ENCODE measurements at places on chromosomes 7 and 10.

GRCh38 chr10:33015761-33016547 is 57.9 kb upstream of the ITGB1 start:
- peak; percentile 41 for DNase-seq

DNA sequence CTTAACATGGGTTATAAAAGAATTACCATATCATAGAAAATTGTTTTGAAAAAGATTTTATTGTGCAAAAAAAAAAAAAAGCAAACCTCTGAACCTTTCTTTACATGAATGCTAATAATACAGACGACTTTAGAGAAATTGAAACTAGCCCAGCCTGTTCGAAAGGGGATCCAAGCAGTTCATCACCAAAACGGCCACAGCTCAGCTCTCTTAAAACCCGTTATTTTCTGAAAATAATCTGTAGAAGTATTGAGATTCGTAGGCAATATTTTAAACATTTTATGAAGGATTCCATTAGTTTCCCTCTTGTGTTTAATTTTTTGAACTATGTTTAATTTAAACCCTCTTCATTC is 9.9 kb upstream of the GSAP start:
- DNase-seq = peak; percentile 36

GRCh38 chr10:58723966-58724365 is 211.3 kb downstream of the BICC1 start:
- peak; percentile 71 for DNase-seq

GRCh38 chr10:106440355-106440754 is 724.2 kb downstream of the SORCS1 start:
- peak; percentile 36 for DNase-seq

DNA sequence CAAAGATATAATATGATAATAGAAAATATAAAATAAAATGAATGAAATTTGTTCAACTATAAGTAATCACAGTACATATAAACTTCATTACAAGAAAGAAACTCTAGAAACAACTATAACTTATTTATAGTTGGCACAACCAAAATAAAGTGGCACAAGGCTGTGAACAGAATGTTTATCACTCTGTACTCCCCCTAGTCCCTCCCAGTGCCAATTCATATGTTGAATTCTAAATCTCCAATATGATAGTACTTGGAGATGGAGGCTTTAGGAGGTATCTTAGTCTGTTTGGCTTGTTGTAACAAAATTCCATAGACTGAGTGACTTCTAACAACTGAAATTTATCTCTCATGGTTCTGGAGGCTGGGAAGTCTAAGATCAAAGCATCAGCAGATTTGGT is 145.0 kb upstream of the TMEM229A start:
- no peak for DNase-seq

DNA sequence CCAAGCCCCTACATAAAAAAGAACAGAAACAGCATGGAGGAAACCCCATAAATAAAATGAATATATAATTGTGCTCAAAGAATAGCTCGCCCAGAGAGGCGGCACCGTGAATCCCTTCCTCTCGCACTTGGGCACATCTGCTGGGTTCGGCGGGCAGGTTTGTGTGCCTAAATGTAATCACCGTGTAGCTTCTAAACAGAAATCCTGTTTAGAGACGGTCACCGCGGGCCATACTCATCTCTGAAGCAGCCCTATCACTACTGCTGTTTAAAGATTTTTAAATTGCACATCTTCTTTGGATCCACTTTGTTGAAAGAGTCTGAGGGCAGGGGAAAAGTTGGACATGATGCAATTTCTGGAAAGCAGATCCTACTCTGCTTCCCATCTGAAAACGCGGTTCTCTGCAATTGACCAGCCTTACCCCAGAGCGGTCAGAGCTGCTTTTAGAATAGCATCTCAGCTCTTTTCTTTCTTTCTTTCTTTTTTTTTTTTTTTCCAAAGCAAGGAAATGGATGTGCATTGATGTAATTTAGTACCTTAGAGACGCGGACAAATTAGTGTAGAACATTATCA is 6.4 kb downstream of the DRGX start:
- DNase-seq = no peak

DNA sequence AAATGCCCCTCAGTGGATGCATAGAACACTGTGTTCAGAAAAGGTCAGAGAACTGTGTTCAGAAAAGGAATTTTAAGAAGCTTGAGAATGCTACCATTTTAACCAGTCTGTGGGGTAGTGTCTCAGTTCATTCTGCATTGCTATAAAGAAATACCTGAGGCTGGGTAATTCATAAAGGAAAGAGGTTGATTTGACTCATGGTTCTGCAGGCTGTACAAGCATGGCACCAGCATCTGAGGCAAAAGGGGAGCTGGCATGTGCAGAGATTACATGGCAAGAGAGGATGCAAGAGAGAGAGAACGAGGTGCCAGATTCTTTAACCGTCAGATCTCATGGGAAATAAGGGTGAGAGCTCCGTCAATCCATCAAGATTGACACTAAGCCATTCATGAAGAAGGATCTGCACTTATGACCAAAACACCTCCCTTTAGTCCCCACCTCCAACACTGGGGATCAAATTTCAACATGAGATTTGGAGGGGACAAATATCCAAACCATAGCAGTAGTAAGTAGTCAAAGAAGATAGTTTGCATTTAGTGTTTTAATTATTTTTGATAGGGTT is 119.8 kb downstream of the FAM107B start:
- no peak for DNase-seq

- DNase-seq = peak; percentile 24
These were observed 81.2 kb downstream of the EGFR start for GRCh38 chr7:55099821-55100543.

DNA sequence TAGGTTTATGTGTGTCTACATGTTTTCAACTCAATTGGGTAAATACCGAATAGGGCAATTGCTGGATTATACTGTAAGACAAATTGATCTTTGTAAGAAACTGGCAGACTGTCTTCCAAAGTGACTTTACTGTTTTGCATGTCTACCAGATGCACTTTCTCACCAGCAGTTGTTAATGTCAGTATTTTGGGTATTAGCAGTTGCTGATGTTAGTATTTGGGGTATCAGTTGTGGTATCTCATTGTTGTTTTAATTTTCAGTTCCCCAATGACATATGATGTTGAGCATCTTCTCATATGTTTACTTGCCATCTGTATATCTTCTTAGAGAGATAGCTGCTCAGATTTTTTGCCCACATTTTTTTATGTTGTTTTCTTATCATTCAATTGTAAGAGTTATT is 10.6 kb downstream of the PDE6C start:
- DNase-seq = no peak

- DNase-seq = no peak
These were observed 303.5 kb downstream of the PAXIP1 start for GRCh38 chr7:154699417-154699816.

- no peak for DNase-seq
These were observed 26.1 kb upstream of the RAB11FIP2 start for GRCh38 chr10:118072840-118073239.

- DNase-seq = no peak
These were observed 16.3 kb downstream of the CXCL12 start for GRCh38 chr10:44368637-44369036.

- no peak for DNase-seq
These were observed 644.6 kb downstream of the AUTS2 start for GRCh38 chr7:70242826-70243225.

- no peak for DNase-seq
These were observed 141.9 kb upstream of the PRSS1 start for GRCh38 chr7:142607351-142607750.

GRCh38 chr7:17434191-17434590 is 135.7 kb downstream of the AHR start:
- DNase-seq = no peak

- no peak for DNase-seq
These were observed 59.3 kb upstream of the LRRC4 start for GRCh38 chr7:128090492-128090891.

- DNase-seq = peak; percentile 37
These were observed 443 bp downstream of the RNF32 start for GRCh38 chr7:156640949-156641485.

DNA sequence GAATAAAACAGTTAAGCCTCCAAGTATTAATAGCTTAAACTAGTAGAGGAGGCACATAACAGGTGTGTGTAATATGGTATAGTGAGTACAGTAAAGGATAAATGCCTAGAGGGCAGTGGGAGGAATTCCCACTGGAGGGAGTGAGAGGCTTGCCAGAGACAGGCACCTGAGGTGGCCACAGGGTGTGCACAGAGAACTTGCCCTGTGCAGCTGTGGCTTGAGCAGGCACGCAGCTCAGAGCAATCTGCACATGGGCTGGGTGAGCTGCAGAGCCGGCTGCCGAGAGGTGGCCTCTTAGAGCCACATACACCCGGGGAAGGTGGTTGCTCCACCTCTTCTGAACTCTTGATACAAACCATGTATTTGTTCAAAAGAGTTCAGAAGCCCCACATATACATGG is 237.1 kb downstream of the COBL start:
- no peak for DNase-seq

DNA sequence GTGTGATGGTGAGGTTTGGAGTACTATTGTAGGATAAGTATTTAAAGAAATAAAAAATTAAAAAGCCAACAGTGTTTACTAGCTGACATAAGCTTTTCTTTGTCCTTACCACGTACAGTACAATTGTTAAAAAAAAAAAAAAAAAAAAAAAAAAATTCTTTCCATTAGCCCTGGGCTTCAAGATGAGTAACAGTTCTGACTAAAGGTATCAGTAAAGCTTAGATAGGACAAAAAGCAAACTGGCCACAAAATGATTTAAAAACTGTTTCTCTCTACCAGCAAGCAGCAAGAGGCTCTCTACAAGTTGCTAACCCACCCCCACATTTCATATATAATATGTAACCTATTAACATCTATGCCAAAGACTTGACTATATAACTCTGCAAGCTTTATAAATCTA is 17.5 kb downstream of the HYCC1 start:
- DNase-seq = no peak

DNA sequence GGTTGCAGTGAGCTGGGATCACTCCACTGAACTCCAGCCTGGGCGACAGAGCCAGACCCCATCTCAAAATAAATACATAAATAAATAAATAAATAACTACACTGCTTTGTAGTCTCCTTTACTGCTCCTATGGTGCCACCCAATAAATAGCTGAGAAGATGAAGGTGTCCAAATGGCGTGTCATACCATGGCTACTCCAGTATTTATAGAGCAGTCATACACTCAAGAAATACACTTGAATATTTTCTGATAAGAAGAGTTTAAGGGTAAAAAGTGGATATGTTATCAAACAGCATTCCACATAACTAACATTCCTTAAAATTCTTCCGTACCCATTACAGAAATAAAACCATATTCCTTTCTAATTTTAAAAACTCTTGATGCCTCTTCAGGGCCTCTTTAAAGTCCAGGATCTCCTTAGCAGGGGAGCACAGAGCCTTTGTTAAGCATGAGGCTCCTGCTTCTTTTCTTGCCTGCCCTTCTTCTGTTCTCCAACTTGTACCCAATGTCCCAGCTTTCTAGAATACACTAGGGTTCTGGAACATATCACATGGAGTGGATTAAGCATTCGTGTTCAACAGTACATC is 7.9 kb upstream of the SAR1A start:
- DNase-seq = no peak

- no peak for DNase-seq
These were observed 130.9 kb downstream of the MAD1L1 start for GRCh38 chr7:2101630-2102374.

- DNase-seq = no peak
These were observed 110.4 kb downstream of the AMPH start for GRCh38 chr7:38520741-38521140.

- DNase-seq = no peak
These were observed 2.5 kb upstream of the UPK3B start for GRCh38 chr7:76507723-76508406.

DNA sequence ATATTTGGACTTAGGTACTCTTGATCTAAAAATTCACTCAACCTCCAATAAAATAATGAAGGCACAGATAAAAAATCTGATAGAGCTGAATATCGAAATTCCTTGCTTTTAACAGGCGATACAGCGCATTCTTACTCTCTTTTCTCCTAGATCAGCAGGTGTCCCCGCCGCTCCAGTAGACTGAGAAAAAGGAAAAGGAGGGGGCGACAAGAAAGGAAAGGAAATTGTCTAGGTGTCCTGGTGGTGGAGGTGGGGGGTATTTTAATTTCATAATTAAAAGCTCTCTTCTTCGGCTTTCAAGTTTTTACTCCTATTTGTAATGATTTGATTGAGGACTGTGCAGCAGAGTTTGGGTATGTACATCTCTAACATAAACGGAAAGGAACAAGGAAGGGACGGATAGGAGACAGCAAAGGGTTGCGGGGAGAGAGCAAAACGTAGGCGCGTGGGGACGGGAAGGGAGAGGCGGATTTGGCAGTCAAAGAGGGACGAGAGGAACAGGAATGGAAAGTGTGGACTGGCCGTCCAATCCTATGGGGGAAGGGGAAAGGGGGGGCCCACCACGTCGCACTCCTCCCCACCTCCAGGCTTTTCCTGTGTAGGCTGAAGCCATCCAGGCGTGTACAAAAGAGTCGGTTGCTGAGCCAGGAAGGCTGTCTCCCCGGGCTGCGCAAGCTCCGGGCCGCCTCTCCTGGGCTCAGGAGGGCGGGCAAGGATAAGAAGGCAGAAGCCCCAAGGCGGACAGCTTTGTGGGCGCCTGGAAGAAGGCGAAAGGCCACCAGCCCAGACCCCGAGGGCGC is 875 bp upstream of the HECTD2 start:
- DNase-seq = peak; percentile 88

- peak; percentile 23 for DNase-seq
These were observed 540 bp downstream of the SNX13 start for GRCh38 chr7:17939606-17940301.

GRCh38 chr7:158054611-158055010 is 533.0 kb downstream of the PTPRN2 start:
- DNase-seq = no peak

DNA sequence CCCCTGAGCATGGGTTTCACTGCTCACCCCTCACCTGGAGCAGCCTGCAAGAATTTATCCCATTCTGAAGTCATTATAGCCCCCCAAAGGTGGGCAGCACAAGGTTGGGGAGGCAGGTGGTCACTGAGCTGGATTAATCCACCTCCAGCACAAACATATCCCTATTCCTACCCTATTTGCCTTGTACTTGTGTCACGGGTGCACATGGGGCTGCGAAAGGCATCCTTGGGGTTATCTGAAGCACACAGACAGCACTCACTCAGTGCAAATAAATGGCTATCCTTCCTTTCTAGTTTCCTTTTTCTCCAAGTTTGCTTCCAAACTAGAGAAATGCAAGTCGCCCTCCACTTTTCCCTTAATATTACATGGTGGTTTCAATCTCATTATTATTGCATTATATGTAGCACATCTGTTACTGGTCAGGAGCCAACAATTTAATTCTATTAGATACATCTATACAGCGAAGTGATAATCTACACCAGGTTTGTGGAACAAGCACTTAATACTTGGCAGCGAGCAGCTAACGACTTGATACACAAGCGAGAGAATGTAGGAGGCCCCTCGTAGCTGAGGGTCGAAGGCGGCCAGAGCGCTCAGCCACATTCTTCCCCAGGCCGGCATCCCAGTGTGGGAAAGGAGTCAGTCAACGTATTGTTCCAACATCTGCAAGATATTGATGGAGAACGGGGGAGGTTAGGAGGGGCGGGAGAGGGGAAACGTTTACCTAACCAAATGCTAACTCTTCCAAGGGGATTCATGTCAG is 121.3 kb upstream of the HABP2 start:
- DNase-seq = no peak

GRCh38 chr10:133400624-133401424 is 6.9 kb downstream of the MTG1 start:
- no peak for DNase-seq

- peak; percentile 56 for DNase-seq
These were observed 562 bp downstream of the TMEM243 start for GRCh38 chr7:87218796-87219544.

Data from fibroblast of the aortic adventitia (primary cell).